Stimulated activated CD4-positive, alpha-beta T cell treated with anti-CD3 and anti-CD28 coated beads, TNF-alpha, amount 100 ng/mL, for 48 hours (primary cell): ENCODE measurements at places on chromosomes 11 and 22.
A peak's percentile ranks its signal among the peaks of the same experiment; 100 is the strongest.

DNA sequence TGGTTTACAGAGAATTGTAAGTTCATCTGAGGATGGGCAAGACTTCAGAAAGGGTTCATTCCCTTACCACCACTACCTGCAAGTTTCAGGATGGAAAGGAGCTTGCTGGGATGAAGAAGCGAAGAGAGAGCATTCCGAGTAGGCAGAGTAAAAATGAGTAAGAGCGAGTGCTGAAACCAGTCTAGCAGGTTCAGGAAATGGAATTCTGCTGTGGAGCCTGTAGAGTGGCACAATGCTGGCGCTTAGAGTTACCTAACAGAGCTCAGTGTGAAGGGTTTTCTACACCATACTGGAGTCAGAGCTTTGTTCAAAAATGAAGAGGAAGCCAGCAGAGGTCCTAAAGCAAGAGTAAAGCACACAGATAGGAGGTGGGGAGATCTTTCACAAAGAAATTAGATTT, 179.2 kb upstream of the ZC3H12C start:
- no peak for DNase-seq

DNA sequence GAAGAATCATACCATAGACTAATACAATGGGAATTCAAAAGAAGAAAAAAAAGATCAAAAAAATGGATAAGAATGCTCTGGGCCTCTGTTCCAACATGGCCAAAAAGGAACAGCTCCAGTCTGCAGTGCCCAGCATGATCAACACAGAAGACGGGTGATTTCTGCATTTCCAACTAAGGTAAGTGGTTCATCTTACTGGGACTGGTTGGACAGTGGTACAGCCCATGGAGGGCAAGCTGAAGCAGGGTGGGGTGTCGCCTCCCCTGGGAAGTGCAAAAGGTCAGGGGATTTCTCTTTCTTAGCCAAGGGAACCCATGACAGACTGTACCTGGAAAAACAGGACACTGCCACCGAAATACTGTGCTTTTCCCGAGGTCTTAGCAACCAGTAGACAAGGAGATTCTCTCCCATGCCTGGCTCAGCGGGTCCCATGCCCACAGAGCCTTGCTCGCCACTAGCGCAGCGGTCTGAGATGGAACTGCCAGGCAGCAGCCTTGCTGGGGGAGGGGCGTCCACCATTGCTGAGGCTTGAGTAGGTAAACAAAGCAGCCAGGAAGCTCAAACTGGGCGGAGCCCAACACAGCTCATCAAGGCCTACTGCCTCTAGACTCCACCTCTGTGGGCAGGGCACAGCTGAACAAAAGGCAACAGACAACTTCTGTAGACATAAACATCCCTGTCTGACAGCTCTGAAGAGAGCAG, 428.4 kb downstream of the MN1 start:
- DNase-seq: no peak

DNA sequence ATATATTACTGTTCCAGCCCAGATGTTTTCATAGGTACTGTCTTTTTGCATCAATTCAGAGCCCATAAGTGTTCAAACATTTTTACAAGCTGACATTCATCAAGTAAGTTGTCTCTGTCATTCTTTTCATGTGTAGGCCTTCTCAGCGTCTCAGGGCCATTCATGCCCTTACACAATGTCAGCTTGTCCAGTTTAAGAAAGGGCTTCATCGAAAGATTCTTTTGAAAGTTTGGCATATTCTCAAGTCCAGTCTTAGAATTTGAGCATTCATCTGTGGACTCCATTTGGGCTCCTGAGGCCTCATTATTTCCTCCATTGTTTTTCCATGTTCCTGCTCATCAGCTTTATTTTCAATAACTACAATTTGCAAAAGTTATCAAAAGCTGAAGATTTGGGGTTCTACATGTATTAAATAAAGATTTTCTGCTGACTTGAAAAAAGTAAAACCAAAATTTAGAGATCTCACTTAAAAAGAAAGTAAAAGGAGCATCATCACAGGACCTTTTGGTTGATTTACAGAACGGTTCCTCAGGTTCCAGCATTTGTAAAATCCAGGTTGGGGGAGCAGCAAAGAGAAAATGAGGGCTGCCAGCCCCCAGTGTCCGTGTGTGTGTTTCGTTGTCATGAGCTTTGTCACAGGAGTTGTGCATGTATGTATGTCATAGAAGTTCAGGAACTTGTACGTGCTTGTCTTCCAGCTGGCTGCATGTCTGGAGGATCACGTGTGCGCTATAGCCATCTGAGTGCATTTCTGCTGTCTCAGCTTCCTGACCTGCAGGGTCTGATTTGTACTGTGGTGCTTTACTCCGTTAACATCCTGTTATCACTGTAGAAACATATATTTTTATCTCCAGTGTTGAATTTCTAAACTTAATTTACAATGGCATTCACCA, 15.6 kb downstream of the MOV10L1 start:
- DNase-seq: no peak

DNA sequence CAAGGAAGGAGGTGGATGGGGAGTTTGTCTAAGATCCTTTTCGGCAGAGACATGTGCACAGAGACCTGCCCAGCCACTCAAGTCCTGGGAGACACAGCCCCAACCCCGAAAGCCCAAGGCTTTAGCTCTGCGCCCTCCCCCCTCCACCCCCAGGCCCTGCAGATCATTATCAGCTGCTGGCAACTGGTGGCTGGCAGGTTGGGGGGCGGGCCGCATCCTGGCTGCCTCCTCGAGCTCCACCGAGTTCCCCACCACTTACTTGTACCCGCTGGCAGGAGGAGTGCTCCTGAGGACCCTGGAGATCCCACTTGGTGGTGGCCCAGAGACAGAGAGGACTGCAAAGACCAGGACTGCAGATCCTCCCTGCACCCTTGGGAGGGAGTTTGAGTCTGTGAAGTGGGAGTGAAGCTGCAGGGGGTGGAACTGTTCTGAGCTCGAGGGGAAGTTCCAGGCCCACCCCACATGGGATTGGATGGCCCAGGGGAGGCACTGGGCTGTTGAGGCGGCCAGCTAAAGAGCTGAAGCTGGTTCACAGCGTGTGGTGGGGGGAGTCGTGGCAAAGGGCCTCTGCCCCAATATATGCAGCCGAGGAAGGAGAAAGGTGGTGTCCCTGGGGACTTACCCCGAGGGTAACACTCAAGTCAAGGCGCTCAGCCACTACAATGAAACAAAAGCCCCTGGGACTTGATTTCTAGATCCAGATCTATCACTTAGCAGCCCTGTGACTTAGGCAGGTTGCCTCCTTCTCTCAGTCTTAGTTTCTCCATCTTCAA, 19.9 kb upstream of the CCDC86 start:
- no peak for DNase-seq

GRCh38 chr11:44383246-44383645, 73.3 kb upstream of the ALX4 start:
- no peak for DNase-seq

DNA sequence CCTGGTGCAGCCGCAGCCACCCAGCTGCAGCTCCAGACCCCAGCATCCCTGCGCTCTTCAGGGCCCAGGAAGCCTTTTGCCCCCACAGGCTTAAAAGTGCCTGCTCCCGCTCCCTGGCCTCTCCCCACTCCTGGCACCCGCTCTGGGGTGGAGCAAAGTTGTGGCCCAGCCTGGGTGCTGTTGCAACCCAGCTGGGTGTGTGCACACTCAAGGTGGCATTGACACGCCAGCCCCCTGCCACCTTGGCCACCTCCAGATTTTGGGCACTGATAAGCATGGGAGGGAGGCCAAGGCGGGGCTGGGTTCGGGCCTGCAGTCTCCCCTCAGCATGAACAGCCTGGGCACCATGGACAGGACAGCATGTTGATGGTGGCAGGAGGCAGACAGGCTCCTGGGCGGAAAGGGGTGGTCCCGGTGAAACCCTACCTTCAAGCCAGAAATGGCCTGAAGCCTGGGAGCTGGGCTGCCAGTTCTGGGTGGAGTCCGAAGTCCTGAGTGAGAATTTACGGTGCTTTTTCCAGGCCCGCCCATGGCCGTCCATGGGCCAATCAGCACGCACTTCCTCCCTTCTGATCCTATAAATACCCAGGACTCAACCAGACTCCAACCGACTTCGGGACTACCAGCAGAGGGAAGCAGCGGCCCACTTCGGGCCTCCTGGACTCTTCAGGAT, 23.6 kb upstream of the RNASEH2C start:
- no peak for DNase-seq

DNA sequence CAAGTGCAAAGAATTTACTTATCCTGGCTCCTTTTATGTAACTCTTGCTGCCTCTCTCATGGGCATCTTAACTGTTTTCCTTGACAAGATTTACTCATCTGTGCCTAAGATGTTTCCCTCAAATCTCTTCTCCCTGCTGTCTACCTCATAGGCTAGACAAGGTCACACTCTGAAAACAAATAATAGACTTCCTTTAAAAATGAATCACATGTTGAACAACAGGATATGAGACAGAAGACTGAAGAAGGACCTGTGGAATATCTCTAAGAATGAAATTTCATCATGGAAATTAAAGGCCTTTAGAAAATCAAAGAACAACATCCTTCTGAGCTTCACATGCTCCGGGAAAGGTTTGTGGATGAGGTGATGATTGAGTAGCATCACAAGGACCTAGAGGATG, 6.0 kb upstream of the SCGB2A2 start:
- DNase-seq: no peak

DNA sequence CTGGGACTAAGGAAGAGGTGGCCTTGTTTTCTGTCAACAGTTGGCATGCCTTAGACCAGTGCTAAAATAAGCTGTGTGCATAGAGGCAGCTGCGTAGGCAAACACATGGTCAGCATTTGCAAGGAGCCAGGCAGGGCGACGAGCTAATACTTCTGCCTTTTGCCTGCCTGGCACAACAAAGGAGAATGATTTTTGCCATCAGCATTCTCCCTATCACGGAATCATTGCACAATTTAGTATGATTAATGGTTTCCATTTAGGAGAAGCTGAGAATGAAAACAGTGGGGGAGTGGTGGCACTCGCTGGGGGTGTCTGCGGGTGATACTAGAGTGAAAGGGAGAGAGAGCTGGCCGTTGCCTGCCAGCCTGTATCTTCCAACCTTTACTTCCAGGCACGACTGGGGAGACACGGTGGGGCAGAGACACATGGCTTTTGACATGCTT, 336.0 kb downstream of the CADM1 start:
- no peak for DNase-seq

DNA sequence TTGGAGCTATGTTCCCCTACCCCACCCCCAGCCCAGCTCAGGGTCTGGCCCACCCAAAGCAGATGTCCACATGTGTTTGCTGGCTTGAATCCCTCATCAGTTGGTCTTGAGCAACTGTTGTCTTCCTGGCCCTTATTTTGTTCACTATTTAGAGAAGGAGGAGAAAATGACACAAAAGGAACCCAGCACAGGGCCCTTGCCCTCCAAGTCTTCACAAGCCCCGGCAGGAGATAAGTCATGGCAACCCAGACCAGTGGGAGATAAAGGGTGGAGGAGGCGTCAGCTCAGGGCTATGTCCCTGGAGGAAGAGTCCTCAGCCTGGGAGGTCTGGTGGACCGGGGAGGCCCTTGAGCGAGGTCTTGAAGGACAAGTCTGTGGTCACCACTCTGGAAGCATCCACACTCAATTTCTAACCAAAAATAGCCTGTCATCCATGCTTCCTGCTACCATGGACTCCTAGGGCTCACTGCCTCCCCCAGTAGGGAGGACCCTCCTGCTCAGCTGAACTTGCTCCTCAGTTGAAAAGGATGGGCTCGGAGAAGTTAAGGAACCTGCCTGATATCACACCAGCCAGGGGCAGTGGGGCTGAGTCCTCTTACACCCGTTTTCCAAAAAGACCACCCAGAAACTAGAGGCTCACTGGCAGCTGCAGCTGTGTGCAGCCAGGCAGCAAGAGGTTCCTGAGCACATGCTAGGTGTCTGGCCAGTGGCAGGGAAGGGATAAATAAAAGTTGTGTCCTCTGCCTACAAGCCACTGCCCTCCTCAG, 1.8 kb upstream of the RAB3IL1 start:
- no peak for DNase-seq

- DNase-seq: no peak
Observed at GRCh38 chr22:46826438-46827135, 64.1 kb downstream of the TBC1D22A start.

DNA sequence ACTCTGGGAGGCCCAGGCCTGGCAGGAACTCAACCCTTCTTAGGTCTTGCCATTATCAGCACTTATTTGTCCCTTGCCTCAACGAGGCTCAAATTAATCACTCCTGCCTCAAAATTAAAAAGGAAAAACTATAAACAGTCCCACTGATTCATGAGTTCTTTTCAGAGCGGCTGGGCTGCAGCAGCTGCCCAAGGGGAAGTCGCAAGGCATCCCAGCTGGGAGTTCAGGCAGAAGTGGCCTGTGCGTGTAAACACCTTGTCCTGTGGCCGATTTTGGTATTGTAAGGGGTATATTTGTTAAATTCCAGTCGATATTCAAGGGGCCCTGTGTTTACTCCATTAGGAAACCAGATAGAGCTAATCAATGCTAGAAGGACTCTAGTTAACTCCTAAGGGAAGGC, 213.9 kb upstream of the CADM1 start:
- DNase-seq: no peak

- no peak for DNase-seq
Observed at GRCh38 chr11:114166897-114167323, 107.4 kb downstream of the ZBTB16 start.

DNA sequence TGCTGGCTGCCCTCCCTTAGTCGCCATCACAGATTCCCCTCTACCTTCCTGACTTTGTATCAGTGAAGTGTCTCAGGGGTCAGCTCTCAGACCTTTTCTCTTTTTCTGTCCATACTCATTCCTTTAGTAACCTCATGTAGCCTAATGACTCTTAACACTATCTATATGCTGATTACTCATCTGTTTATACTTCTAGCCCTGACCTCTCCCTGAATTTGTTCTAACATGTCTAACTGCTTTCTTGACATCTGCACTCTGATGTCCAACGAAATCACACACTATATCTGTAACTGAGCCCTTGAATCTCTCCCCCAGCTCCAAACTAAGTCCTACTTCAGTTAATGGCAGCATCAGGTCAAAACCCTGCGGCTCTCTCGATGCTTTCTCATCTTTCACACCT, 135.8 kb upstream of the TIMP3 start:
- DNase-seq: no peak

GRCh38 chr11:95081412-95081811, 8.2 kb upstream of the ENDOD1 start:
- no peak for DNase-seq

DNA sequence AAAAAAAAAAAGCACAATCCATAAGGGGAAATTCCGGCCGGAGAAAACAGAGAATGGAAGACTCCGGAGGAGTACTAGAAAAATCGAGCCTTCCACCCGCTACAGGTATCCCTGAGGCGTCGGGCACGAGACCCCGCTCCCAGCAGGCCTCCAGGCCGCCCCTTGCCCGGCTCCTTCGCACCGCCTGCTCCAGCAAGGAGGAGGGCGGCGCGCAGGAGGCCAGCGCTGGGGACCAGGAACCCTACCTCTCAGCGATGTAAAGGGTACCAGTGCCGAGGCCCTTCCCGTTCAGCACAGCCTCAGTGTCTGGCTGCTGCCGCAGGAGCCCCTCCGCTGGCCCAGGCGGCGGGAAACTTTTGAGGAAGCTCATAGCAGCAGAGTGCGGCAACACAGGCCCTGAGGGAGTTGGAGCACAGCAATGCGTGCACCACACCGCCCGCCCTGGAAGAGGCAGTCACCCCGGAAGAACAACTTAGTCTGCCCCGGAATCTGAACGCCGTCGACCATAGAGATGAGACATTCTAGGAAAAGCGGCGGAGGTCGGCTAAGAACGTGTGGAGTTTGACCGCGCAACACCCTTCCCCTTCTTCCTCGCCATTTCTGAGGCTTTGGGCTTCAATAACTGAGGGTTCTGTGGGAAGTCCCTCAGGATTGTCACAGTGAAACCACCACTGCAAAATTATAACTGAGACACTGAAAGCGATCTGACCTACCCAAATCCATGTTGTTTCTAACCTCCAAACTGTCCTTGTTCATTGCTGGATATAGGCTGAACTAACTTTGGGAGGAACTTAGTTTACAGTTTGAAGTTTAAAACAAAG, at the start of gene CLNS1A:
CLNS1A (minus strand) TSS at position 450 of the 821 bp plus-strand sequence; CDS start at position 370, 80 bp downstream.
- peak; percentile 69 for DNase-seq

GRCh38 chr11:64347193-64347867, 7.3 kb downstream of the CCDC88B start:
- no peak for DNase-seq
